ENCODE measurements at places on chromosomes 16 and 17.
A peak's percentile ranks its signal among the peaks of the same experiment; 100 is the strongest.

- DNase-seq = no peak
These were observed 121.9 kb downstream of the USP31 start for GRCh38 chr16:23027386-23027785.

GRCh38 chr16:77090062-77090461 is 100.9 kb upstream of the MON1B start:
- no peak for DNase-seq

- no peak for DNase-seq
These were observed 264.0 kb downstream of the ENGASE start for GRCh38 chr17:79338604-79339003.

GRCh38 chr17:79008666-79009387 is 737 bp downstream of the CANT1 start:
- DNase-seq = no peak

- DNase-seq = peak; percentile 64
These were observed 1091.0 kb downstream of the CDH8 start for GRCh38 chr16:60945225-60945624.

GRCh38 chr16:14202095-14202494 is 131.0 kb downstream of the MRTFB start:
- no peak for DNase-seq

GRCh38 chr16:69672998-69673713 is 53.2 kb downstream of the NQO1 start:
- no peak for DNase-seq

DNA sequence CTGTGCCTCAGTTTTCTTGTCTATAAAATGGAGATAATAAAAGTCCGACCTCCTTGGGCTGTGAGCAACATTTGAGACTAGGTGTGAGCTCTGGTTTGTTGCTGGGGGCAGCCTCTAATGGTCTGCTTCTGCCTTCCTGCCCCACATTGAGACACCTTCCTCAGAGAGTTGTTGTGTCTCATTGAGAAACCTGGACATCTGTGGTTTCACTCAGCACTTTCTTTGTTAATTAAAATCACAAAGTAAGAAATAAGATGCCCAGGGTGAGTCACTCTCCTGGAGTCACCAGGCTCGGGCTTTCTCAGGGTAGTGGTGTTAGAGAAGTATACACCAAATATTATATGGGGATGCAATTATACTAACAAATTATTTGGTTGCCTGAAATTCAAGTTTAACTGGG is 389.2 kb upstream of the SALL1 start:
- no peak for DNase-seq

DNA sequence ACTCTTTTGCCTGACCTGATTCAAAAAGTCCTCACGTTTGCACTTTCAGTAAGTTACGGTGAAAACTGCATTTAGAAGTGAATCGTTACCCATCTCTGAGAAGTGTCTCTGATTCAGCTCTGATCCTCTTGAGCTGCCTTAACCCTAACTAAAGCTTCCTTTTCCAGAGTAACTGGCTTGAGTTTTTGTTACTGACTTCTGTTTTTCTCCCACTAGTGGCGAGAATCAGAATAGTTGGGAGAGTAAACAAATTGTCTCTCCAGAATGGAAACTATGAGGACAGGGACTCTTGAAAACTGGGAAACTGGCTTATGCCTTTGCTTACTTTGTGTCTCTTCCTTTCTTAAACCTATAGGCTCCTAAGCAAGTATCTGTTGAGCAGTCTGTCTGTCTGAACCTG is 31.3 kb upstream of the KPNB1 start:
- no peak for DNase-seq

DNA sequence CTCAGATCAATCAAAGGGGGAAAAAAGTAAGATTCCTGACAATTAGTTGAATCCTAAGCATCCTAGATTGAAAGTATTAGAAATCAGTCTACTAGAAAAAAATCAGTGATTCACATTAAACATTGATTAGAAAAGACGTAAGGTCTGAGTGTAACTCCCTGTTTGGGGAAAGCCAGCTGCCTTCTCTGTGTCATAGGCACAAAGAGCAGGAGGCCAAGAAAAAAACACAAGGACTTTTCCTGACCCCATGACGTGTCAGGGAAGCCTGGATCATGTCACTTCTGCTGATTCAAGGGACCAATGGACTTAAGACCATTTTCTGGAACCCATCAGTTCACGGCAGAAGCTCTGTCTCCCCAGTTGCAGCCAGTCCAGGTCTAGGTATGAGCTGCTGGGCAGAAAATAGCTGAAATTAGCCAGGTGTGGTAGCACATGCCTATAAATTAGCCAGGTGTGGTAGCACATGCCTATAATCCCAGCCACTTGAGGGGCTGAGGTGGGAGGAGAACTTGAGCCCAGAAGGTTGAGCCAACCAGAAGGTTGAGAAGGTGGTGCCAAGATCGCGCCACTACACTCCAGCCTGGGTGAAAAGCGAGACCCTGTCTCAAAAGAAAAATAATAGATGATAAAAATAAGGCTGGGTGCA is 35.9 kb downstream of the RANBP10 start:
- DNase-seq = no peak

DNA sequence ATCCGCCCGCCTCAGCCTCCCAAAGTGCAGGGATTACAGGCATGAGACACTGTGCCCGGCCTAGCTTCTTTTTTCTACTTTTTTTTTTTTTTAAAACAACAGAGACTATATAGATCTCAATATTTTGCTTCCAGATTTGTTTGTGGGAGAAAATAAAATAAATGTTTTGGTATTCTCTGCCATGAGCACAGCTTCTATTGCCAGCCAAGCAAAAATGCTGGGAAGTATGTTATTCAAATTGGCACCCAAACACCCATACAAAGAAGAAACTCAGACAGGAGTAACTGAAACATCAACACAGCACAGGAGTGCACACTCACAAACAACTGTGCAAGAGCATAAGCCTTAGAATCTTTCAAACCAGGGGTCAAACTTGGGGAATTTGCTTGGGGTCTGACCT is 37.2 kb upstream of the CLEC3A start:
- no peak for DNase-seq

DNA sequence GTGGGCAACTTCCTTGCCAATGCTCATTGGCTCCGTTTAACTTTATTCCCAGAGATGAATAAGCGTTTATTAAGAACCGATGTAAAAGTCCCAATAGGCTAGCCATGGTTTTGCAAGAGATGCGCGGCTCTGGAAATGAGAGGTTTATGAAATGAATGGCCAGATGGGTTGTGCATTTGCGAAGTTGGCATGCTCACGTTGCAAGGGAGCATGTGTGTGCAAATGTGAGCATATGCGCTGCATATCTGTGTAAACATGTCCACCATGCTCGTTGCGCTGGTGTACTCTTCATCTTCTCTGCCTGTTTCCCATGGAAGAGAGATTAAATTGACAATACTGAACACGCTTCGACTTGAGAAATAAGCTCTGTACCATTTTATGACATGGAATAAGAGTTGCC is 848.6 kb upstream of the RBFOX1 start:
- no peak for DNase-seq

GRCh38 chr16:78436846-78437245 is 337.4 kb downstream of the WWOX start:
- peak; percentile 1 for DNase-seq

DNA sequence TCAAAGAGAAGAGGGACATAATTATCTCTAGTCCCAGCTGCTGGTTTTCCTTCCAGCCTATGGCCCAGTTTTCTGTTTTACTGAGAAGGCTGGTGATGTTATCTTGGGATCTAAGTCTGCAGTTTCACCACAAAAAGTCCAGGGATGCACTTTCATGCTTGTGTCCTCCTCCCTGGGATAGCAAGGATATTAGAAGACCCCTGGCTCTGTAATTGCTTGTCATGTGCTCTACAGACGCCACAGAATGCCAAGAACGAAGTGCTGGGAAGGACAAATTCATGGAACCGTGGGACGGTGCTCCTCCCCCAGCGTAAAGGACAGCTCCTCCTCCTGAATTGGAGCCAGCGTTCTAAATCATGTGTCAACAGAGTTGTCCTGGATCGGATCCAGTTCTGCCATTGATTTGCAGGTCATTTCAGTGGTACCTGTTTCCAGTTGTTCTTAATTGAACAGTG is 8.6 kb downstream of the MAPT start:
- DNase-seq = no peak

- no peak for DNase-seq
These were observed 12.9 kb upstream of the CMIP start for GRCh38 chr16:81431554-81432353.

GRCh38 chr17:53101706-53102105 is 721.0 kb upstream of the KIF2B start:
- DNase-seq = no peak

DNA sequence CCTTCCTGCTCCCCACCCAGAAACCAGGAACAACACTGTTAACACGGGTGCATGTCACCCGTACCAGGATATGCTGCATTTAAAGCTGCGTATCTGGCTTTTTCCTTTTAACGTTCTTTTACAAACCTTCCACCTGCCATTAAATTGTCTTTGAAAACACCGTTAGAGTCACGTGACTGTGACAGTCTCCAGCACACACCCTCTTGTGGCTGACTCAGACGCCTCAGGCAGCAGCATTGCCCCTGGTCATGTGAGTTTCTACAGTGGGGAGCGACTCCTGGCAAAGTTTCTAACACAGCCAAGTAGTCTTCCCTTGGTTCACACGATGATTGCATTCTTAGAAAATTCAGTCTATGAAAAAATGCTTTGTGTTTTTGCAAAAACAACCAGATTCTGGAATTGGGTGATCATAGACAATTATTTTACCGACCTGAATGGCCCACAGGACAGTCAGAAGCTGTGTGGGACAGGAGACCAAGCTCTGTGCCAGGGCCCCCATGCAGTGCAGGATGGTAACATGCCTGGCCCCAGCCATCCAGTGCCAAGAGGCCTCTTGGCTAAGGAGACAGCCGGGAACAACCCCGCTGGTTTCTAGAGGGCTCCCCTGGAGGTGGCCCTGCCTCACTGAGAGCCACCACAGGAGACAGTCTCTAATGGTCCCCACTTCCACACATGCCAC is 199.1 kb downstream of the KATNIP start:
- peak; percentile 61 for DNase-seq
